ENCODE measurements at places on chromosomes 16 and 17. TPM values are rescaled to one million over a fixed set of nuclear protein-coding genes. Genes with fewer than 3 reads are reported as not detected.

Gene TPSAB1
- polyA plus RNA-seq = not detected

Gene ABCC12
- not detected for polyA plus RNA-seq

Gene TNRC6C
- polyA plus RNA-seq = 18.3 TPM

Gene TMEM238L
- polyA plus RNA-seq = 4.0 TPM
